Vagina (tissue), 2 donors: ENCODE measurements at places on chromosomes 11 and 22.

- no peak for DNase-seq
- H3K4me3 ChIP-seq, result no peak overlapping the region
- H3K27me3 ChIP-seq, result no peaks in the 10 kb centered on the region
- H3K27ac ChIP-seq, result no peak overlapping the region
- H3K36me3 ChIP-seq, result no peaks in the 10 kb centered on the region
Observed at GRCh38 chr11:30816959-30817880, 231.1 kb upstream of the MPPED2 start.

DNA sequence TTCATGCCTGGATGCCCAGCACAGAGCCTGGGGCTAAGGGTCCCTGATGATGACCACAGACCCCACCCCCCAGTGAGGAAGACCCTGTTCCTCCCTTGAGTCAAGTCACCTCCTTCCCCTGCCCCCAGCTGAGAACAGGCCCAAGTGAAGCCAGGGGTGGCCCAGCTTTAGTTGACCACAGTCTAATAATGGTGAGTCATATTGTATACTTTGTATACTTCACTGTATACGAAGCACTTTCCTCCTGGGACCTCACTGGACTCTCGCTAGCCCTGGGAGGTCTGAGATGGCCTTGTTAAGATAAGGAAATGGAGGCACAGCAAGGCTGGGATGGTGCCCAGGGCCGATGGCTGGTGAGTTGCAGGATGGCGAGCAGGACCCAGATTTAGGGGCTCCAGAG, 3.7 kb upstream of the FLRT1 start:
- H3K27me3 ChIP-seq, result no peaks in the 10 kb centered on the region
- H3K27ac ChIP-seq, result no peak overlapping the region
- no peak overlapping the region for H3K4me3 ChIP-seq

GRCh38 chr11:86537541-86538222, 134.7 kb downstream of the ME3 start:
- H3K36me3 ChIP-seq, result no peaks in the 10 kb centered on the region
- no peak overlapping the region for H3K4me3 ChIP-seq
- H3K4me1 ChIP-seq, result no peaks in the 10 kb centered on the region
- H3K27ac ChIP-seq, result no peak overlapping the region
- no peak for DNase-seq

- no peaks in the 10 kb centered on the region for H3K36me3 ChIP-seq
- no peak overlapping the region for H3K27ac ChIP-seq
- H3K4me1 ChIP-seq, result peaks cover 12% of the 10 kb centered on the region
- no peaks in the 10 kb centered on the region for H3K27me3 ChIP-seq
Observed at GRCh38 chr11:85809863-85810262, 1.1 kb downstream of the SYTL2 start.

GRCh38 chr11:66363805-66364535, 7.6 kb downstream of the SLC29A2 start:
- no peak for DNase-seq
- no peaks in the 10 kb centered on the region for H3K27me3 ChIP-seq
- H3K4me1 ChIP-seq, result no peaks in the 10 kb centered on the region
- no peak overlapping the region for H3K4me3 ChIP-seq

DNA sequence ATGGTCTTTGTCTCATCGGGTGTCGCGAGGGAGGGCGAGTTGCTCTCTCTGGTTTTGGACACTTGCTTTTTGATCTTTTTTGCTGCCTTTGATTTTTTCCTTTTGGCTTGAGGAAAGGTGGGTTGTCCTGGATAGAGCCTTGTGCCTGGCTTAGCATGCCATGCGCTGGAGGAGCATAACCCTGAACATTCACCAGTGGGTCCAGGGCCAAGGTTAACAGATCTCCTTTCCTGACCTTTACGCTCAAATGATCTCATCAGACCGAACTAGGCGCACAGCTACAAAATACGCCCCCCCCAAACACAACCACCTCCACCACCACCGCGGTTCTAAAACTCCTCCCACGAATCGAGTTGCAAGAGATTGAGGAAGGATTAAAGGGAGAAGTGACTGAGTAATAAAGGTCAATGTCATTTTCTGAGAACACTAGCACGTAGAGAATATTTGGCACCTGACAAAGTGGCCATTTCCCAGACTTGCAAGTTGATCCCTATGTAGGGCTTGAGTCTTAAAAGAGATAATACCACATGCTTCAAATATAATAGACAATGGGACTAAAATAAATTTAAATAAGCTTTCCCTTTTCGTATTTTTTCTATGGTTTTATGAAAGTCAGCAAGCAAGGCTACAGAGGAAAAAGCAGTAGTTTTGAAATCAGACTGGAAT, 48.7 kb upstream of the CADM1 start:
- H3K27me3 ChIP-seq, result no peaks in the 10 kb centered on the region
- no peaks in the 10 kb centered on the region for H3K4me1 ChIP-seq

- H3K4me1 ChIP-seq, result no peaks in the 10 kb centered on the region
- no peak overlapping the region for H3K4me3 ChIP-seq
- no peaks in the 10 kb centered on the region for H3K36me3 ChIP-seq
- H3K27ac ChIP-seq, result no peak overlapping the region
- DNase-seq, result no peak
Observed at GRCh38 chr11:87719326-87720073, 455.7 kb downstream of the RAB38 start.

- H3K27ac ChIP-seq, result no peak overlapping the region
- DNase-seq, result no peak
- H3K27me3 ChIP-seq, result no peaks in the 10 kb centered on the region
- peaks cover 15% of the 10 kb centered on the region for H3K36me3 ChIP-seq
Observed at GRCh38 chr22:17665854-17666253, 27.3 kb downstream of the BCL2L13 start.

DNA sequence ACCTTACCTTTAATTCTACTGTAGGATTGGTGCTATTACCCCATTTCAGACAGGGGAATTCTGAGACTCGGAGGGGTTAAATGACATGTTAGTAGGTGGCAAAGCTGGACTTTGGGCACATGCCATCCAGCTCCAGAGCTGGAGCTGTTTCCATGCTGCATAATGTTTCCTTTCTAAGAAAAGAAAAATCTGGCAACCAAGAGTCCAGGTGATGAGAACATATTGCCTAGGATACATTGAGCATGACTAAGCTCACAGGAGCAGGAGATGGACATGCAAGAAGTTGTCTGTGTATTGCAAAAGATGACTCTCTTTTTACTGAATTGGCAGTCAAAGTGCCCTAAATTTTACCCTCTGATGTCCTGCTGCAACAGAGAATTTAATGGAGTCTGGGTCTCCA, 150.8 kb upstream of the SYT13 start:
- no peak overlapping the region for H3K4me3 ChIP-seq
- no peaks in the 10 kb centered on the region for H3K27me3 ChIP-seq
- H3K36me3 ChIP-seq, result no peaks in the 10 kb centered on the region
- no peak overlapping the region for H3K27ac ChIP-seq

DNA sequence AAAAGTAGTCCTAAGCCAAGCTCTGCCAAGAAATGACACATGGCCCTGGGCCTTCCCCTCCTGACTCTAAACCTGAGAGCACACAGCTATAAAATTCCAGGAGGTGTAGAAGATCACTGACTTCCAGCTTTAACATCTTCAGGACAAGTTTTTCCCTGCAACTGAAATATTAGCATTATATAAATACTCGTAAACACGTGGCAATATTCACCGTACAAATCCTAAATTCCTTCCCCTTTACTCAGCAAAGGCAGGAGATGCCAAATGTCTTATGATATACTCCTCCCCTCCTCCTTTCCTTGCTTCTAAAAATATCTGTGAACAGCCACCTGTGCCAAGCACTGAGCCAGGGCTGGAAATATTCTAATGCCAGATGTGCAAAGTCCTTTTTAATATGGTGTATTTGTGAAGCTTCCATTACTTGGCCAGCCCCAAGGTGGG, 194.0 kb downstream of the LARGE1 start:
- peak overlapping the region; percentile 13 for H3K27ac ChIP-seq
- no peaks in the 10 kb centered on the region for H3K36me3 ChIP-seq
- H3K27me3 ChIP-seq, result no peaks in the 10 kb centered on the region
- H3K4me1 ChIP-seq, result peaks cover 22% of the 10 kb centered on the region
- H3K4me3 ChIP-seq, result no peak overlapping the region

GRCh38 chr22:46008291-46008690, 31.3 kb upstream of the WNT7B start:
- no peaks in the 10 kb centered on the region for H3K27me3 ChIP-seq
- H3K27ac ChIP-seq, result peak overlapping the region; percentile 97
- H3K36me3 ChIP-seq, result no peaks in the 10 kb centered on the region
- no peak overlapping the region for H3K4me3 ChIP-seq

- no peaks in the 10 kb centered on the region for H3K4me1 ChIP-seq
- no peak overlapping the region for H3K4me3 ChIP-seq
- H3K27ac ChIP-seq, result no peak overlapping the region
Observed at GRCh38 chr11:124340142-124340447, 20.1 kb upstream of the OR8D2 start.

GRCh38 chr11:122743949-122744348, 88.4 kb downstream of the UBASH3B start:
- no peaks in the 10 kb centered on the region for H3K27me3 ChIP-seq
- no peak overlapping the region for H3K4me3 ChIP-seq
- no peak for DNase-seq
- no peaks in the 10 kb centered on the region for H3K36me3 ChIP-seq
- H3K4me1 ChIP-seq, result peaks cover 26% of the 10 kb centered on the region

GRCh38 chr11:45994371-45995341, 72.2 kb downstream of the LARGE2 start:
- no peaks in the 10 kb centered on the region for H3K27me3 ChIP-seq
- peaks cover 27% of the 10 kb centered on the region for H3K4me1 ChIP-seq
- H3K4me3 ChIP-seq, result no peak overlapping the region
- no peaks in the 10 kb centered on the region for H3K36me3 ChIP-seq

DNA sequence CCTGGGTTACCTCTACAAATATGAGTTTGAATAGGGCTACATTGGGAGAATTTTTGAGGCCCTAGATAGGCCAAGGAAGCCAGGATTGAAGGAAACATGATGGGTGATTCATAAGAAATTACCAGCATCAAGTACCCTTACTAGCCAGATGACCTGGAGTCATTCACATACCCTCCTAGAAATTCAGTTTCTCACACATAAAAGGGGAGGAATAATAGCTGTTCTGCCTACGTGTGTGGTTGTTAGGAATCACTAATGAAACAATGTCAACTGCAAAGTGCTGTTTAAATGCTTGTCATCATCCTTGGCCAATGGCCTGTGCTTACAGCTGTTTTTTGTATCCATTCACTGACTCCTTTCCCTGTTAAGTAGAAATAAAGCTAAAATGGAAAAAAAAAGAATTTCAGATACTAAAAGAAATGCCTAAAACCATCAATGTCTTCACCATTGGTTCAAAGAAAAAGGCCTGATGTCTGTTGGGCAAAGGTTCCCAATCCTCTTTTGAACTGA, 114.4 kb downstream of the NCAM1 start:
- DNase-seq, result no peak
- no peak overlapping the region for H3K4me3 ChIP-seq
- no peaks in the 10 kb centered on the region for H3K27me3 ChIP-seq
- no peak overlapping the region for H3K27ac ChIP-seq
- H3K36me3 ChIP-seq, result no peaks in the 10 kb centered on the region
- no peaks in the 10 kb centered on the region for H3K4me1 ChIP-seq

GRCh38 chr11:69423611-69424385, 57.7 kb upstream of the LINC01488 start:
- no peaks in the 10 kb centered on the region for H3K36me3 ChIP-seq
- no peaks in the 10 kb centered on the region for H3K4me1 ChIP-seq
- H3K27ac ChIP-seq, result no peak overlapping the region
- DNase-seq, result no peak
- H3K27me3 ChIP-seq, result no peaks in the 10 kb centered on the region

DNA sequence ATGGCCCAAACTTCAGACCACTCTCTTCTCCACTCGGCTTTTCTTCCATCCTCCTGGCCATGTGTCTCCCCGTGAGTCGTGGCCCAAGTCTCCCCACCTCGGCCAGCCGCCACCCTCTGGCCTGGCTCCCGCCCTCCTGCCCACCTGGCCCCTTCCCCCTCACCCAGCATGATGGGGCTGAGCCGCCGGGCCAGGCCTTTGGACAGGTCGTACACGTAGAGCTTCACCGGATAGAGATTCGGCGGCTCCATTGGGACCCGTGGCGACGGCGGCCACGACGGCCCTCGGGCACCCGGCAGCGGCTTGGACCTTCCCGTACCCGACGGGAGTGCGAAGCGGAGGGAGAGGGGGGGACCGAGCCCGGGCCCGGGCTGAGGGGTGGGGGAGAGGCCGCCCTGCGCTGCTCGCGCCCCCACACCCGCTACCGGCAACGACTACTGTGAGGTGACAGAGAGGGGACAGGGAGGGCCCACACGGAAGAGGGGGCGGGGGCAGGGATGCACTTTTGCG, at the start of gene DESI1:
TSS of gene DESI1 (minus strand) at position 455 of the 510 bp plus-strand sequence. CDS start at position 251, 204 bp downstream.
- peaks cover 29% of the 10 kb centered on the region for H3K36me3 ChIP-seq
- peak within 1 kb of the TSS; percentile 98 for H3K4me3 ChIP-seq
- H3K27me3 ChIP-seq, result no peaks in the 10 kb centered on the region

DNA sequence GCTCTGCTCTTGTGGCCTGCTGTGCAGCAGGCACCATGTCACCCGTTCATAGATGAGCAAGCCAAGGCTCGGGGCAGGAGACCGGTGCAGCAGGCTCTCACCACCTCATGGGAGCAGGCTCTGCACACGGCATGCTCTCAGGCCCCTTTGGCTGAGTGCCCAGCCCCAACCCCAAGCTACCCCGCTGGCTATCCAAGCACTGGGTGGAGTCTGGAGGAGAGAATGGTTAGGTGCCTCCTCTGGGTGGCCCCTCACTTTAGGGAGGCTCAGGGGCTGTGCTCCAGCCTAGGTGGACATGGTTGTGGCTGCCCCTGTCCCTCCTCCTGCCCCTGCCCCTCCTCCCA, 199.9 kb downstream of the IGLL1 start:
- no peak overlapping the region for H3K4me3 ChIP-seq
- no peak for DNase-seq
- H3K36me3 ChIP-seq, result no peaks in the 10 kb centered on the region
- no peak overlapping the region for H3K27ac ChIP-seq
- no peaks in the 10 kb centered on the region for H3K27me3 ChIP-seq
